ENCODE measurements at places on chromosomes 4 and X. TPM values are rescaled to one million over a fixed set of nuclear protein-coding genes. Genes with fewer than 3 reads are reported as not detected.

DNA sequence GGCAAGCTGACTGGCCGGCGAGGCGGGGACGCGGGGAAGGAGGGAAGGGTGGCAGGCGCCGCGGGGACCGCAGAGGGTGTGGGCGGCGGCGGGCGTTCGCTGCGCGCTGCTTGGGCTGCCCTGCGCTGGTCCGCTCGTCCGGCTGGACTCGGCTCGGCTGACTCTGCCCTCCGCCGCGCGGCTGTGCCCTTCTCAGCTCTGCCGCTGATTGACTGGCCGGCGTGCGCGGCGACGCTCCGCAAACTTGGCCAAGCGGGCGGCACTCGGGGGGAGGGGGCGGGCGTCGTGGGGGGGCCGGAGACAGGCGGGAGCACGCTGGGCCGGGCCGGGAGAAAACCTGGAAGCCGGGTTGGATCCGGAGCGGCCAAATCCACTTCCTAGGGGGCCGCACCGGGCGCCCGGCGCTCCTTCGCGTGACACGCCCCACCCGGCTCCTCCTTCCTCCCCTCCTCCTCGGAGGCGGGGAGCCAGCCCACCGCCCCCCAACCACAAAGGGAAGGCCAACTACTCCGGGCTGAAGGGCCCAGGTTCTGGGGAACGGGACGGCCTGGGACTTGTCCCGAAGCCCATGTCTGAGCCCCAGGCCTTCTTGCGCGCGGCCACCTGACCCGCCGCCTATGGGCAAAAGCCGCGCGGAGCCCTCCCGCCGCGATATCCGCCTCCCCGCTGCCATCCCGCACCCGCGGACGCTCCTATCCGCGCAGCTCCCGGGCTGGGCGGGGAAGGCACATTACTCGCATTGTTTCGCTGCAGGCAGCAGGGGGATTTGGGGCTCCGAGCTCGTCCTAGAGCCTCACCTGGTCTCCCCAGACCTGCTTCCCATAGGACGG lies at the start of gene GPC4:
GPC4 (minus strand) TSS at position 214 of the 830 bp plus-strand sequence. CDS start 524 bp downstream, outside the sequence.
- H3K27ac ChIP-seq, result no peak within 1 kb of the TSS
- peak; percentile 59 for DNase-seq
- H3K27me3 ChIP-seq, result no peaks in the 10 kb centered on the region

DNA sequence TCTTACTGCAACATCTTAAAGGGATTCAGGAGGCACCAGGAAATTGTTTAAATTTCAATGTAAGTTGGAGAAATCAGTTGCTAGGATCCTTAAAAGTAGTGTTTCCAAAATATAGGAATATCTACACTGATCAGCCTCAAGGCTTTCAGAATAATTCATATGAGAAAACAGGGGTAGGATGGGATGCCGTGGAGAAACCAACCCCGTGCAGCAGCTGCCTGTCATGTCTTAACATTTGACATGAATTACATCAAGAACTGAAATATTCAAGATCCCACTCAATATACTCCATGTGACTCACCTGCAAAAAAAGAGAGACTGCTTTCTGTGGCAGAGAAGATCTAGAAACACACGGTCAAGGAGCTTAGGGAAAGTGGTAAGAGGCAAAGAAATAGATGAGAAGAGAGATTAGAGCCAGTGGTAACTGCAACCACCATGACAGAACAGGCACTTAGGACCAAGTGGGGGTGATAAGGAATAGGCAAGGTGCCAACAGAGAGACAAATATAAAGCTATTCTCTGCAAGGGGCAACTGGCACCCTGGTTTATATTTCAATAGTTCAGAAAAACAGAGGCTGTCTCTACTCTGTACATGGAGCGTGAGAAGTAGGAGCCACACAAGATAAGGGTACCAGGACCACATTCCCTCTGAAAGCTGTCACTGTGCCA lies 64.0 kb downstream of the SLC39A8 start:
- H3K27me3 ChIP-seq, result no peaks in the 10 kb centered on the region
- H3K4me3 ChIP-seq, result no peak overlapping the region
- no peak for DNase-seq
- H3K36me3 ChIP-seq, result no peaks in the 10 kb centered on the region

DNA sequence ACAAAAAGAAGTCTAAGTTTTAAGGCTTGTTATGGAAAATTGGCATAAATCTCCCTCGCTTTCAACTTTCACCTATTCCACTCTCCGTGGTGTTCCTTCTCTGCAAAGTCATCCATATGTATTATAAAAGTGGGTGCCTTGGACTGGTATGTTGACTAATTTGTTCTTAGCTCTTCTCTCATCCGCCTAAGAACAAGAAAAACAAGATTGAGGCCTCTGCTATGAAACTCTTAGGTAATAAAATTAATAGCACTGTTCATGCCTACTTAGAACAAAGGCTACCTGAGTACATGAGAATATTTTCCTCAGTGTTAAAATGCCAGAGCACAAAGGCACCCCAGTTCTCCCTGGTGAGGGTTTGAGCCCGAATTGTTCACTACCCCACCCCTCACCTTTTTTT lies 1.3 kb downstream of the CNGA1 start:
- no peak for DNase-seq
- peak overlapping the region; percentile 94 for H3K4me3 ChIP-seq
- no peaks in the 10 kb centered on the region for H3K27me3 ChIP-seq
- peak overlapping the region; percentile 89 for H3K27ac ChIP-seq
- no peaks in the 10 kb centered on the region for H3K36me3 ChIP-seq
- peaks cover 16% of the 10 kb centered on the region for H3K4me1 ChIP-seq

GRCh38 chr4:97590266-97590665 lies 553.0 kb downstream of the STPG2 start:
- no peak for DNase-seq
- no peak overlapping the region for H3K4me3 ChIP-seq
- no peaks in the 10 kb centered on the region for H3K4me1 ChIP-seq
- H3K27me3 ChIP-seq, result no peaks in the 10 kb centered on the region

DNA sequence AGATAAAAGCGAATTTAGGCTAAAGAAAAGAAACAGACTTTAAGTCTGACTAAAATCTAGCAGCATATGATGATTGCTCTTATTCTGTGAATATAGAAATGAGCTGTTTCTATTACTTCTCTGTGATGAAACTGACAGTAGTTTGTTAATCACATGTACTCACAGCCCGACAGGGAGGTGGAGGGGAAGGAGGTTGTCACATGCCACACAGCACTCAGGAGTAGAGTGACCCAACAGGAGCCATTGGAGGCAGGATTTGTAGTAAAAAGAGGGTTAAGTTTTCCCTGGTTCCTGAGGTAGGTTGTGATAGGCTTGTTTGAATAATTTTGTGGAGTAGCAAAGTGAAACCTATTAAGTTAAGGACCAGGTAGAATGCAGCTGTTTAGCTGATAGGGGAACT lies 495.9 kb downstream of the CENPC start:
- no peaks in the 10 kb centered on the region for H3K36me3 ChIP-seq
- no peak for DNase-seq
- H3K4me3 ChIP-seq, result no peak overlapping the region
- no peaks in the 10 kb centered on the region for H3K27me3 ChIP-seq

- H3K36me3 ChIP-seq, result no peaks in the 10 kb centered on the region
- no peaks in the 10 kb centered on the region for H3K4me1 ChIP-seq
- H3K27me3 ChIP-seq, result no peaks in the 10 kb centered on the region
- H3K4me3 ChIP-seq, result no peak overlapping the region
Measured at GRCh38 chr4:119172223-119172622, 36.6 kb downstream of the MYOZ2 start.

DNA sequence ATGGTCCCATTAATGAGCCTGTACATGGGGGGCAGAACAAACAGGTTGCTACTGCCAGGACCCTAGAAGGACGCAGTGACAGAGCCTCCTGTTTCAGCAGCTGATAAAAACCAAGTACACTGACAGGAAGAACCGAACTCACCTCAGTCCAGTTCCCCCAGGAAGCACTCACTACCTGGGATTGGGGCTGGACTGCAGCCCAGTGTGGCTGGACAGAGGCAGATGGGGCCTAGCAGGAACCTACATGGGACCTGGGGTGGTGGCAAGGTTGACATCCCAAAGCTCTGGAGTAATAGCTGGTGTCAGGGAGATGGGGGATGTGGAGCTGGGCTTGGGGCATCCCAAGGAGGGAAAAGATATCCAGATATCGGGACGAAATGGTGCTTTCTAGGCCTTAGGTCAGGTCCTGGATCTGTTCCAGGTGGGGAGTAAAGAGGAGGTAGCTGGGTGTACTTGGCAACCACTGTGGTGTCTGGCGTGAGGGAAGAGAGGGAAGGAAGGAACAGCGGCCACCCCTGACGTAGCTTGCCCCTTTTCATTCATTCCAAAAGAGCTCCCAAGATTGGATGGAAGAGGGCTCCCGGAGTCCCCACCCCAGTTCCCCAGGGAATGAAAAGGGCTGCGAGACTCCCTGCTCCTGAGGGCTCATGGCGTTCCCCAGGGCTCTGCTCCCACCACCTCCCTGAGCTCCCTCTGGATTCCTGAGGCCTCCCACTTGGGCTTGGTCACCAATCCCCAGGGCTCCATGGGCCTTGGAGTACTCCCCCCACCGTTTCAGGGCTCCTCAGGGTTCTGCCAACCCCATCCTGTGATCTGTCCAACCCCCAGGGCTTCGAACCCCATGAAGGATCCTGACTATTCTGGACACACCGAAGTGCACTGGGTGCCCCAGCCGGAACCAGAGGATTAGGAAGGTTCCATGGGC lies 4.5 kb downstream of the EMD start:
- H3K36me3 ChIP-seq, result no peaks in the 10 kb centered on the region
- no peaks in the 10 kb centered on the region for H3K4me1 ChIP-seq
- no peaks in the 10 kb centered on the region for H3K27me3 ChIP-seq
- DNase-seq, result no peak
- H3K27ac ChIP-seq, result no peak overlapping the region

DNA sequence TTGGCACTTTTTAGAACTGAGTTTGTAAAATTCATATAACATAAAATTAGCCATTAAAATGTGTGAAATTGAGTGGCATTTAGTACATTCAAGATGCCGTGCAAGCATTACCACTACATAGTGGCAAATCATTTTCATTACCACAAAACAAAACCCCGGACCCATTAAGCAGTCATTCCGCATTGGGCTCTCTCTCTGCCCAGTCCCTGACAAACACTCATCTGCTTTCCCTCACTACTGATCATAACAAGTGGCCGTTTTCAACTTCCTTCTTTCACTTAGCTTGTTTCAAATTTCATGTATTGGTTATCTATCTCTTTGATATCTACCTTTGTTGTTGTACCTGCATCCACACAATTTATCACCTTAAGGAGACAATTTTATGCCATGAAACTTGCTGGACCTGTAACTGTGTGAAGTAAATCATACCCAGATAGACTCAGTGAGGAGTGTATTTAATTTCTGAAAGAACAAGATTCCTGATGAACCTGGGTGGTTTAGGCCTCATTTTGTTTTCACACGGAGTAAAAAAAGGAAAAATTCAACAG lies 202.1 kb downstream of the OR13H1 start:
- H3K4me1 ChIP-seq, result no peaks in the 10 kb centered on the region
- H3K36me3 ChIP-seq, result no peaks in the 10 kb centered on the region
- H3K27me3 ChIP-seq, result no peaks in the 10 kb centered on the region
- H3K4me3 ChIP-seq, result no peak overlapping the region

- H3K4me3 ChIP-seq, result no peak overlapping the region
- no peak overlapping the region for H3K27ac ChIP-seq
- H3K27me3 ChIP-seq, result no peaks in the 10 kb centered on the region
- no peaks in the 10 kb centered on the region for H3K4me1 ChIP-seq
- H3K36me3 ChIP-seq, result no peaks in the 10 kb centered on the region
Measured at GRCh38 chrX:109511113-109511512, 25.5 kb upstream of the NXT2 start.

- peaks cover 40% of the 10 kb centered on the region for H3K4me1 ChIP-seq
- no peaks in the 10 kb centered on the region for H3K27me3 ChIP-seq
- H3K36me3 ChIP-seq, result no peaks in the 10 kb centered on the region
- no peak overlapping the region for H3K4me3 ChIP-seq
- peak overlapping the region; percentile 74 for H3K27ac ChIP-seq
Measured at GRCh38 chr4:53932796-53933610, 131.4 kb downstream of the CHIC2 start.

GRCh38 chr4:138686106-138686835 lies 329.3 kb upstream of the NOCT start:
- no peaks in the 10 kb centered on the region for H3K4me1 ChIP-seq
- H3K4me3 ChIP-seq, result no peak overlapping the region
- H3K27me3 ChIP-seq, result no peaks in the 10 kb centered on the region
- no peaks in the 10 kb centered on the region for H3K36me3 ChIP-seq
- no peak for DNase-seq

- H3K4me3 ChIP-seq, result no peak overlapping the region
- no peaks in the 10 kb centered on the region for H3K4me1 ChIP-seq
- H3K27me3 ChIP-seq, result no peaks in the 10 kb centered on the region
Measured at GRCh38 chr4:52935317-52935716, 73.2 kb downstream of the RASL11B start.

DNA sequence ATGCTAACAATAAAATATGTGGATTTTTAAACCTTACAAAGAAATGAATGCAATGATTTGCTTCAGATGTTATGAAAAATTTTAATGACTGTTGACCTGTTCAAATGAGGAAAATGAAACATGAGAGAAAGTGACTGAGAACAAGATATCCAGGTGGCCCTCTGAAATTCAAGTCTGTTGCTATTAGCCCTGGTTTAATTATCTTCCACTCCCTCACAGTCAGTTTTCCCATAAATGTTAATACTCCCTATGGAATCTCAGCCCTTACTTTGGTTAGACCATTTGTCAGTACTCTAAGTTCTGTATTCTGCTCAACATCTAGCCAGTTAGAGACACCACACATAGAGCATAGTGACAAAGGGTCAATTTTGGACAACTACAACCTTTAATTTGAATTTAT lies 327.8 kb downstream of the PDGFC start:
- H3K4me1 ChIP-seq, result no peaks in the 10 kb centered on the region
- H3K4me3 ChIP-seq, result no peak overlapping the region
- no peaks in the 10 kb centered on the region for H3K27me3 ChIP-seq
- DNase-seq, result no peak
- no peaks in the 10 kb centered on the region for H3K36me3 ChIP-seq

GRCh38 chr4:116664198-116664597 lies 421.2 kb downstream of the TRAM1L1 start:
- H3K27me3 ChIP-seq, result no peaks in the 10 kb centered on the region
- no peaks in the 10 kb centered on the region for H3K4me1 ChIP-seq
- no peak overlapping the region for H3K27ac ChIP-seq
- DNase-seq, result no peak
- H3K36me3 ChIP-seq, result no peaks in the 10 kb centered on the region

FATE1 gene
- not detected for total RNA-seq

RTL5 gene
- 2.5 TPM for total RNA-seq

BGN gene
- 9.0 TPM for total RNA-seq

HMX1 gene
- not detected for total RNA-seq

GPRIN3 gene
- 0.05 TPM for total RNA-seq

GAGE1 gene
- not detected for total RNA-seq
